ENCODE measurements at places on chromosomes 12 and 14. TPM values are rescaled to one million over a fixed set of nuclear protein-coding genes. Genes with fewer than 3 reads are reported as not detected.

PLCZ1 gene
- total RNA-seq = not detected

NOP9 gene
- total RNA-seq = 27.2 TPM

ACSM4 gene
- not detected for total RNA-seq

TAS2R46 gene
- total RNA-seq = 0.73 TPM

BRI3BP gene
- 6.9 TPM for total RNA-seq

KCNJ8 gene
- total RNA-seq = not detected

PTCSC3 gene
- total RNA-seq = not detected

LDHB gene
- total RNA-seq = 458 TPM

KRT79 gene
- total RNA-seq = not detected

OR4K15 gene
- not detected for total RNA-seq
